ENCODE measurements at places on chromosomes 3 and 15.
A peak's percentile ranks its signal among the peaks of the same experiment; 100 is the strongest.

GRCh38 chr15:48963524-48964113, at the start of gene SHC4:
Gene SHC4 (minus strand): TSS chr15:48963919. CDS start chr15:48963015, 904 bp downstream.
- no peak for DNase-seq

- DNase-seq: no peak
Measured at GRCh38 chr3:15339786-15340215, 7.4 kb upstream of the SH3BP5 start.

DNA sequence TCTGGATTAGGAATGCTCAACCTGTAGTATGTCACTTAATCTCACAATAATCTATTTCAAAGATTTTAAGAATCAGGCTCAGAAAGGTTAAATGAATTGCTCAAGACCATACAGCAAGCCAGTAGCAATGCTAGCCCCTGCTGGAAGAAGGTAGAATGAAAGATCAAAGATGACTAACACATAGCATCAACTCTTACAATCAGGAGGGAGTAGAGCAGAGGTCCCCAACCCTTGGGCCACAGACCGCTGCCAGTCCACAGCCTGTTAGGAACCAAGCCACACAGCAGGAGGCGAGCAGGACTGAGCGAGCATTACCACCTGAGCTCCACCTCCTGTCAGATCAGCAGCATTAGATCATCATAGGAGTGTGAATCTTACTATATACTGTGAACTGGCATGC, 15.5 kb upstream of the GATM start:
- DNase-seq: no peak

GRCh38 chr15:93214106-93214505, 125.1 kb upstream of the RGMA start:
- no peak for DNase-seq

DNA sequence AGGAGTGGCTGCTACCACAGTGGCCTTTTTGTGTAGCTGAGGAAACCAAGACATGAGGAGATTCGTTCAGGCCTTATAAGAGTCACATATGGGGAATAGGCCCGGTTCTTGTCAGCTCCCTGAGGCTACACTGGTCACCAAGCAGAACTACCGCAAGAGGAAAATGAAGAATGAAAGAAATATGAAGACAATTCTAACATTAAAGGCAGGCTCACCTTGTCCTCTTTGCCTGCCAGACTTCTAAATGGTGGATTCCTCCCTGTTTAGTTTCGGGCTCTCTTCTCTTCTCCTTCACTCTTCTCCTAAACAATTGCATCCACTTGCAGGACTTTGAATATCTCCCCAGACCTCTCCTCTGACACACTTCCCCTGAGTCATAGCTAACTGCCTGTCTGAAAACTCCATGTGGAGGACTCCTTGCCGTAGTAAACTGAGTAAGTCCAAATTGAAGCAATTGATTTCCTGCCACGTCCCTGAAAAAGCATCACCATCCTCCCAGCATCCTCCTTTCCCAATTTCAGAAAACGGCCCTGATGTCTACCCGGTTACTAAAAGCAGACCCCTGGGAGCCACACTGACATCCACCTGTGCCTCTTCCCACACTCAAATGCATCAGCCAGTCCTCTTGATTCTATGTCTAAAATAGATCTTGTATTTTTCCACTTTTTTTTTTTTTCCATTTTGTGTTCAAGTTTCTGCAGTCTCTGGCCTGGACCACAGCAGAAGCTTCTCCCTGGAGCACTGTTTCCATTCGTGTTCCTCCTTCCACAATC, 30.3 kb upstream of the VEPH1 start:
- no peak for DNase-seq

DNA sequence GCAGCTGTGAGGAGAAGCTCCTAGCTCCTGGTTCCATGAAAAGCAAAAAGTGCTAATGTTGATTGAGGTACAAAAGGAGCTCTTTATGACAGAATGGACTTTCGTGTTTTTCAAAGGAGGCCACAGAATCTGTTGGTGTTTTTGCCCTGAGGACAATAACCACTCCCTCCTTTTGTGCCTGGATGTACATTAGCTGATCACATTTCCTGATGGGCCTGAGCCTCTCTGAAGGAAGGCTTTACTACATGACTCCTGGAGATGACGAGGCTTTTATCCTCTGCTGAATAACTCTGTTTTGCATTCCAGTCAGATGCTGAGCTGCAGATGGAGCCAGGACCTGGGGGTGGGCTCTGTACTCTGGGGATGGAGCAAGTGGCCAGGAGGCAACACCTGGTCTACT, 301.9 kb downstream of the CACNA2D3 start:
- DNase-seq: no peak

- DNase-seq: no peak
Measured at GRCh38 chr3:107690522-107691138, 167.9 kb downstream of the BBX start.

GRCh38 chr15:50055750-50056157, 63.3 kb downstream of the ATP8B4 start:
- DNase-seq: no peak

DNA sequence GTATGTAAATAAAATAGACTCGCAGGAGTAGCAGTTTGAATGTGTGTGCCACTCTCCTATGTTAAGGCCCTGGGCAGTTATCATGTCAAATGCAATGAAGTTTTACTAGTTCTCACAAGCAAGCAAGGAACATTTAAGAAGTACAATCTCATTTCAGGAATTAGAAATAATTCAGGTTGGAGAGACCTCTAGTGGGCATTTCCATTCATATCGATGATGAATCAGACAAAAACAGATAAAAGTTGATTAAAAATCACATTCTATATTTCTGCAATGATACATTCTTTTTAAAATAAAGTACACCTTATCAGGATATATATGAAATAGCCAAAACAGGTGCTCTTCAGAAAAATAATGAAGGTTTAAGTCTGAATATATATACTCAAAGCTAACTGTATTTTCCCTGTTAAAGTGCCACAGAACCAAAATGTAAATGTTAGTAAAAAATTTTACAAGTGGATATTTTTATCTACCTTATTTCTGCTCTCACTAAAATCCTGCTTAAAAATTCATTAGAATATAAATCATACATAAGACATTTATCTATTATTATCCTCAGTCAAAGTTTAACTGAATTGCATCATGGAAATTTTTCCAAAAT, 492.4 kb upstream of the FRG2C start:
- no peak for DNase-seq

DNA sequence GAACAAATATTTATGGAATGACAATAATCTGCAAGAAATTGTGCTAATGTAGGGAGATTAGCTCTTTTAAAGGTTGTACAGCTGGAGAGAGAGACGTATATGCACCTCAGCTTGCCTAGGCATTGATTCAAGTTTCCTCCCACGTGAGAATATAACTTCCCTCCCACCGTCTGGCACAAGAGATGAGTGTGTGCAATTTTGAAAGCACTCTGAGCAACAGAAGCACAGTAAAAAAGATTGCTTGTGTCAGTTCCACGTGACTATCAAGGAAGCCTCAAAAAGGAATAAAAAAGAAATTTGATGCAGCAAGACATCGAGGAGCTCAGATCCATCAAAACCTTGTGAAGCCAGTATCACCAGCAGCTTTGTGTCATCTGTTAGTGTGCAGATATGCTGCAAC, 435.3 kb downstream of the TUSC7 start:
- DNase-seq: no peak

- no peak for DNase-seq
Measured at GRCh38 chr3:133089906-133090485, 51.8 kb downstream of the TMEM108 start.

- no peak for DNase-seq
Measured at GRCh38 chr15:35519541-35520149, 26.3 kb downstream of the DPH6 start.

DNA sequence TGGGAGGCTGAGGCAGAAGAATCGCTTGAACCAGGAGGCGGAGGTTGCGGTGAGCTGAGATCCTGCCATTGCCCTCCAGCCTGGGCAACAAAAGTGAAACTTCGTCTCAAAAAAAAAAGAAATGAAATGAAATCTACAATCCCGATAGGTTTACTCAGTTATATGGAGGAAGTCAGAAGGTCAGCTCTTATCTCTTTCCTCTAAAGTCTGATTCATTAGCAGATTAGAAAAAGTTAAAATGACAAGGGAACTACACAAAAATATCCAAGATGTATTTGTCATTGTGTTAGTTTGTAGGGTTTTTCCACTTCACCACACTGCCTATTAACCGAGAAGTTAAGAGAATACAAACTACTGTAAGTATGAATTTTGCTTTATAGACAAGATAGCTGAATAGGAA, 420.6 kb downstream of the SHQ1 start:
- no peak for DNase-seq

DNA sequence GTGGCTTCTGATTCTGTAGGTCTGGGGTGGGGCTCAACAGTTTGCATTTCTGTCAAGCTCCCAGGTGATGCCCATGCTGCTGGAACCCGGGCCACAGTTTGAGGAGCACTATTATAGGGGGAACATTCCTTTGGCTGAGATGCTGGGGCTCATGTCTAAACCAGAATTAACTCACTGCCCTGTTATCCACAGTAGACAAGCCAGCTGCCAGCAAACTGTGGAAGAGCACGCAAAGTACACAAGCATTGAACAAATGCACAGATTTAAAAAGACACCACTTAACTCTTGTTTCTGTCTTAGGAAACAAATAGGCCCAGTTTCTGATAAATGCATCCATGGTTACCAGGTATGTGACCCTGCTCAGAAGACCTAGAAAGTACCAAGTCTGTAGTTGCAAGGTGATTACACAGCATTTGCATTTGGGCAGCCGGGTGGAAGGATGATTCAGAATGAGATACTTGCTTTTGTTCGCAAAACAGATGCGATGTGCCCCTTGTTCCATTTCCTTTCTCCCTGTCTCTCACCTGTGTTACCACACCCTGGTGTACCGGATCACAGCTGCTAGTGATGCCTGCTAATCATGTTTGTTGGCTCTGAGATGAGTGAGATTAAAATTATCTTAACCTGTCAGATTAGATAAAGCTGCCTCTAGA, 12.4 kb downstream of the GYG1 start:
- DNase-seq: no peak

GRCh38 chr3:1191026-1191425, 98.2 kb downstream of the CNTN6 start:
- DNase-seq: no peak

GRCh38 chr3:36743826-36744225, 20.5 kb downstream of the DCLK3 start:
- DNase-seq: no peak

GRCh38 chr15:53693729-53694475, 65.6 kb downstream of the WDR72 start:
- no peak for DNase-seq

DNA sequence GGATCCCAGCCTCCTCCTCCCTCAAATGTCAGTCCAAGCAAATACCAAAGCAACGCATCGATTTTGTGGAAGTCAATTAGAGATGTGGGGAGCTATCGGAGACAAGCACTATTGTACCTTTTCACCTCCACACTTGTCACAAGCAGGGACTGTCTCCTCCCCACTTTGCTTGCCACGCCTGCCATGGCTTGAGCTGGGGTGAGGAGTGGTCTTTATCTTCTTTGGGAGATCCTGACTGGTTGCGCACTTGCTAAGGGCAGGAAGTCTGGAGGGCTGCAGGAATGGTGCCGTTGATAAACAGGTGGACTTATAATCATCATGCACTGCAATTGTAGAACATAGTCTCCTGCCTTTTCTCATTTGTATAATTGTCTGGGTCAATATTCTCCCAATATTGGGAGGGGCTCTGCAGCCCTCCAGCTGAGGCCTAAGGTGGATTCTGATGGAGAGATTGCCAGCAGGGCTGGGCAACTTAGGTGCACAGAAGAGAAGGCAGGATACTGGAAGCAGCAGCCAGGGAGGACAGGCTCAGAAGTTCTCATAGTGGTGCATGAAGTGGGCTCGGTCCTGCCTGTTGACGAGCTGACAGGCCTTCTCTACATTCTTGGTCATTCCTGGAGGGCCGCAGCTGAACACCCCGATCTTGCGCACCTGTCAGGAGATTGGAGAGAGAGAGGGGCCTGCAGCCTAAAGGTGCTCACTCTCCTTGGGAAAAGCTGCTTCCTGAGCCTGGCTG, 20.2 kb downstream of the DUOX2 start:
- no peak for DNase-seq

DNA sequence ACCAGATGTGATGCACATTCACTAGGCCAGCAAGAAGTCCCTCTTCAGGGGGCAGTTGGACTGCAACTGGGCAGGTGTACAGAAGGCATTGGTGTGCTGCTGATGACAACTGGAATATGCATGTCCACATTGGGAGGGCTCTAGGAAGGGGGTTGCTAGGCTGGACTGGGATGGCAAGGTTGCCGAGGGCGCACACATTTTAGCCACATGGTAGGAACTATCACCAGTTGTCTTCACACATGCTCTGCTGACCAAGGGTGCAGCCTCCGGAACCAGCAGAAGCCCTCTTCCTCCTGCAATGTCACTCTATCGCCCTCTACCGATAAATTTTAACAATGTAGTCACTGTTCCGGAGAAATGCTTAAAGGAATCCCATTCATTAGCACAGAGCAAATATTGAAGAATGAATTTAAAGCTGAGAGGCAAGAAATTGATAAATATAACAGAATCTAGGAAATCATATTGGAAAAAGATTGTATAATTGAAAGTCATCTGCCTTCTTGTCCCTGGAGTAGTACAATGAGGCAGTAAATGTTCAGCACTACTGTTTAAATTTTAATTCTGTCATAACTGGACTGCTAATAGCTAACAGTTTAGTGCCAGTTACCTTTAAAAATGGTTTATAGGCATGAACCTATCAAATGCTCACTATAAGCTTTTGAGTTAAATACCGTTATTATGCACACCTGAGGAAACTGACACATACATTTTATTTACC, 22.6 kb upstream of the LYSMD4 start:
- no peak for DNase-seq

GRCh38 chr15:79310985-79311900, at the start of gene TMED3:
Gene TMED3 (plus strand): TSS chr15:79311112. CDS start chr15:79311250, 138 bp downstream.
- DNase-seq: peak; percentile 53

DNA sequence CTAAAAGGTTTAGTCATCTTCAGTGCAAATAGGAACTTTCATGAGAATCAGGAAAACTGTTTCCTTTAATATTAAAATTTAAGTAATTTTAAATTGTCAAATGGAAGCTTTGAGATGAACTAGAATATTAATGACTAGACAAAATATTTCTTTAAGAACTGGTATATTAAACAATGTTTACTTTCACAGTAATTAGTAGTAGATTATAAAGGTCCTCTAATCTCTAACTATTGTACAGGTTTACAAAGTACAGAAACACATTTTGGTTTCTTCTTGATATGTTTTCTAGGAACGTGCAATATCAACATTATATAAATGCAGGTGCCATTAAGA, 138.9 kb downstream of the CLASP2 start:
- DNase-seq: no peak

- no peak for DNase-seq
Measured at GRCh38 chr3:143348486-143349327, 229.1 kb downstream of the CHST2 start.

DNA sequence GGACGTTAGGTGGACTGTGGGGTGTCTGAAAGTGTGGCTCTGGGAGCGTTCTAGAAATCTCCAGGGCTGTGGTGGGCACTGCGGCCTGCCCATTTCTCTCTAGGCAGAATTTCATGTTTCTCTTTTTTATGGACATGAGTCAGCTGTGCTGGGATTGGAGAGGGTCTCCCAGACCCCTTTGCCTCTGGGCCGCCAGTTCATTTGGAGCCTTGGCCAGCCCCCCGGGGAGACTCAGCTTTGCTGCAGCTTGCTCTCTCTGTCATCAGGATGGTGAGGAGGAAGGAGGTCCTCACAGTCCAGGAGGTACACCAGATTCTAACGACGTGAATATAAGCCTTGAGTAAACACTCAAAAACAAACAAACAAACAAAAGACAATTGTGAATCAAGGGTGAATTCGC, 149.6 kb upstream of the RGMA start:
- DNase-seq: no peak

- no peak for DNase-seq
Measured at GRCh38 chr3:171874251-171874681, 31.1 kb downstream of the TMEM212 start.

- DNase-seq: no peak
Measured at GRCh38 chr3:27554706-27555105, 70.5 kb upstream of the SLC4A7 start.

GRCh38 chr3:146279013-146279412, 28.1 kb upstream of the PLSCR4 start:
- DNase-seq: no peak
